GM04504 (cell line): ENCODE measurements at places on chromosomes 3 and 15.

DNA sequence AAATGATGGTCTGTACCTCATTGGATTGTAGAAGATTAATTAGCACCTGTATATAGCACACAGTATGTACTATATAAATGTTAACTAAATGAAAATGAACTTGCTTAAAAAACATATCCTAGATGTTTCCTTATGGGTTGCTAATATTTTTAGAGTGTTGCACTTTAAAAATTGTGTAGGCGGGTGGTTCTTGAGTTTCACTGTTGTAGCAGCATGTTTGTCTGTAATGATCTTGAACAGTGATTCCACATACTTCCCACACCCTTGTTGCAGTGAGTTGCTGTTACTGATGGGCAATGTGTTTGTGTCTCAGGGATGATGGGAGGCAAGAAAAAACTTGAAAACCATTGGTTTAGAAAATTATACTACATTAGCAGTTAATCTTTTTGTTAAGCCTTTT lies 22.0 kb downstream of the USP3 start:
- DNase-seq, result no peak

GRCh38 chr15:69677403-69677802 lies 224.8 kb downstream of the RPLP1 start:
- DNase-seq, result no peak

DNA sequence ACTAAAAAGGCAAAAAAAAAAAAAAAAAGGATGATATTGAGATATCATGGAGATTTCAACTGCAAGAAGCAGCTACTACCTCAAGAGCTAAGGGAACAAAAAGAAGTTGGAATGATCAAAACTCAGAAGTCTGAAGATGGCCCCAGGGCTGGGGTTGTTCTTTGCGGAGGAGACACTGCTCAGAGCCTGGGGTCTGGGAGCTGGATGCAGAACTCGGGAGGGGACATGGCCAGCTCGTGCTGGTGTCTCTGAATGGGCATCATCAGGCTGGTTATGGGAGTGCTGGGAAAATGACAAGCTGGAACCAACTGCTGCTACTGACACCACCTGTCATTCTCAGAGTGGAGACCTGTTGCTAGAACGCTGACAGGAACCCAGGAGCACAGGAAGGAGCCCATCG lies 14.2 kb upstream of the ADIPOQ start:
- no peak for DNase-seq

DNA sequence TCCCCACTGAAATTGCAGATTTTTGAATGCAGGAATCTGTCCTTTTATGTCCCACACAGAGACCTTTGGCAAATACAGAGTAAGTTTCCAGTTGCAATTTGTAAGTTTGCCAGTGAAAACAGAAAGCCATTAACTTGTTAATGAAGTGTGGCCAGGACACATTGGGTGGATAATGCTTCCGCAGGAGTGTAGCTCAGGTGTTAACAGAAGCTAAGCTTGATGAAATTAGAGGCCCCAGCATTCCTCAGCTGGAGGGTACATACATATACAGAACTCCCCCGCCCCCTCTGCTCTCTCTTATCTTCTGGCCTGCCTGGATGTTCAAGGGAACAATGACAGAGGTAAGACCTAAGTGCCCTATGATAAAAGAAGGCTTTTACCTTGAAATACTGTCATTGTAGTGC lies 8.1 kb upstream of the LRRC2 start:
- DNase-seq, result no peak

GRCh38 chr3:124517306-124517705 lies 212.9 kb upstream of the UMPS start:
- DNase-seq, result no peak

DNA sequence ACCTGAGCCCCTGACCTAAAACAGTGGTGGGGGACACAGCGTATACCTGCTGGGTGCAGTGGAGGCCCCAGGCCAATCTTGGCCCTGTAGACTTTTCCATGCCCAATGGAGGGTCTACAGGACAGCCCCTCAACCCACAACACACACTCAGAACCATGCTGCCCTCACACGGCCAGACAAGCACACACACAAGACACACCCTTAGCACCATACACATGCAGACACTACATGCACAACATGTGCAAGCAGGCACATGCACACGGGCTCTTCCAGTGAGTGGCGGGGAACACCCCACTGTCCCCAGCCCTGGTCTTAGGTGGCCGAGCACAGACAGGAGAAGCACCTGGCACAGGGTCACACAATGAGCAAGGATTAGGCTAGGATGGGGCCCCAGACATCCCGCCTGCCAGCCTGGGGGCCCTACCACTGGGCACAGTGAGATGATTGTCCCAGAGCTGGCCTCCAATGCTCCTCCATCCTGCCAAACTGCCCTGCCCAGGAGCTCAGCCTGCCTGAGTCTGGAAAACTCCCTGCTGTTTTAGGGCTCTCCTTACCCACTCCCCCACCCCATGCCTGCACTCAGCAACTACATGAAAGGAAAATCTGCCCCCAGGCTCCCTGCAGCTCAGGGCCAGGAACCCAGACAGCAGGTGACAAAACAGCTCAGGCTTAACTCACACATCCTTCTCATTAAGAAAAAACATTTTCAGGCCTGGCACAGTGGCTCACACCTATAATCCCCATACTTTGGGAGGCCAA lies 15.8 kb downstream of the IQSEC1 start:
- no peak for DNase-seq
